ENCODE measurements at places on chromosomes 12 and 14.

GRCh38 chr12:47377414-47378221 lies 297.9 kb upstream of the AMIGO2 start:
- no peaks in the 10 kb centered on the region for H3K27me3 ChIP-seq
- DNase-seq = no peak
- H3K27ac ChIP-seq = no peak overlapping the region
- H3K36me3 ChIP-seq = peaks cover 36% of the 10 kb centered on the region
- H3K4me3 ChIP-seq = no peak overlapping the region

GRCh38 chr12:122841544-122842321 lies 6.5 kb downstream of the HIP1R start:
- no peaks in the 10 kb centered on the region for H3K27me3 ChIP-seq
- DNase-seq = no peak
- H3K36me3 ChIP-seq = no peaks in the 10 kb centered on the region
- no peak overlapping the region for H3K4me3 ChIP-seq
- H3K27ac ChIP-seq = no peak overlapping the region

- no peaks in the 10 kb centered on the region for H3K27me3 ChIP-seq
- peak overlapping the region; percentile 82 for H3K27ac ChIP-seq
- peak overlapping the region; percentile 21 for H3K4me3 ChIP-seq
Measured at GRCh38 chr12:116924558-116925453, 14.1 kb downstream of the FBXW8 start.

- no peak for DNase-seq
- no peak overlapping the region for H3K27ac ChIP-seq
- H3K36me3 ChIP-seq = no peaks in the 10 kb centered on the region
Measured at GRCh38 chr14:87185961-87186560, 806.9 kb downstream of the GALC start.
